ENCODE measurements at places on chromosomes 13 and 19. TPM values are rescaled to one million over a fixed set of nuclear protein-coding genes. Genes with fewer than 3 reads are reported as not detected.

- no peak for DNase-seq
These were observed 598.6 kb upstream of the PCDH20 start for GRCh38 chr13:62014299-62014698.

- DNase-seq: no peak
These were observed 369.9 kb upstream of the ZNF507 start for GRCh38 chr19:31975461-31975860.

CDKN2D gene
- 88.7 TPM for total RNA-seq

GRCh38 chr13:104414181-104414580 is 1348.0 kb upstream of the SLC10A2 start:
- no peak for DNase-seq

DNA sequence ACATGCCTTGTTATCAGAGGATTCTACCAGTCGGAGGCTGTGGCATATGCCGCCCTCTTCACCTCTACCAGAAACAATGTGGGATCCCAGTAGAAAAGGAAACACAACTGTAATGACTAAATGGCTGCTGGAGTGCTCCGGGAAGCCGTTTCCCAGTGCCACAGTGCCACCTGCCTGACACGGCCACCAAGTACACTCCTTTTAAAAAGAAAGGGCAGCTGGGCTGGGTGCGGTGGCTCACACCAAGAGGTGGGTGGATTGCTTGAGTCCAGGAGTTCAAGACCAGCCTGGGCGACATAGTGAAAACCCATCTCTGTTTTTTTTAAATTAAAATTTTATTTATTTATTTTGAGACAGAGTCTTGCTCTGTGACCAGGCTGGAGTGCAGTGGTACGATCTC is 67.3 kb downstream of the TRPM4 start:
- DNase-seq: peak; percentile 59

GRCh38 chr19:33368074-33368864 is 5.2 kb upstream of the CEBPG start:
- no peak for DNase-seq

GRCh38 chr13:53167561-53167960 is 138.9 kb downstream of the OLFM4 start:
- no peak for DNase-seq

DNA sequence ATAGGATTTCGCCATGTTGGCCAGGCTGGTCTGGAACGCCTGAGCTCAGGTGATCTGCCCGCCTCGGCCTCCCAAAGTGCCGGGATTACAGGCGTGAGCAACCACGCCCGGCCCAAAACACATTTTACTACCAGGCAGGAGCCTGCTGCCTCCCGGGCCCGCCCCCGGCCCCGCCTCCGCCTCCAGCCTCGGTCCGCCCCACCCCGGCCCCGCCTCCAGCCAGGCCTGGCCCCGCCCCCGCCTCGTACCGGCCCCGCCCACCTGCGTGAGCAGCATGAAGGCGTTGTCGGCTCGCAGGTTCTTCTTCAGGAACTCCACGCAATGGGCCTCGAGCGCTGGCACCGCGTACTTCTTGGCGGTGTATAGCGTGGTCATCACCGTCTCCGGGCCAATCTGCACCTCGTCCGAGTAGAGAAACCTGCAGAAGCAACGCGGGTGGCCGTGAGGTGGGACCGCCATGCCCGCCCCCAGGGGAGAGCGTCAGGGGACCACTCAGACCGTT is 22.7 kb downstream of the BTBD2 start:
- no peak for DNase-seq

GRCh38 chr13:113148940-113149503 is 9.4 kb upstream of the PROZ start:
- DNase-seq: no peak

GRCh38 chr13:105340061-105340606 is 1195.3 kb downstream of the EFNB2 start:
- no peak for DNase-seq

LYPD5 gene
- 1.1 TPM for total RNA-seq

IGFL3 gene
- total RNA-seq: not detected

ZNF544 gene
- total RNA-seq: 48.1 TPM

GRCh38 chr19:39480337-39481228 is at the start of gene TIMM50:
Gene TIMM50 (plus strand): TSS chr19:39480838. CDS start chr19:39480854, 16 bp downstream.
- peak; percentile 98 for DNase-seq

PTH2 gene
- not detected for total RNA-seq

GRCh38 chr19:2618611-2619010 is 83.9 kb downstream of the GNG7 start:
- peak; percentile 64 for DNase-seq

LGALS14 gene
- not detected for total RNA-seq

NCCRP1 gene
- total RNA-seq: not detected

GRCh38 chr13:22402682-22403081 is 731.8 kb downstream of the FGF9 start:
- no peak for DNase-seq

- no peak for DNase-seq
These were observed 4.2 kb upstream of the TNPO2 start for GRCh38 chr19:12727745-12728433.

- no peak for DNase-seq
These were observed 99.8 kb downstream of the CRYL1 start for GRCh38 chr13:20425819-20426219.

- DNase-seq: peak; percentile 89
These were observed 1.3 kb upstream of the KCNC3 start for GRCh38 chr19:50330365-50331078.

DNA sequence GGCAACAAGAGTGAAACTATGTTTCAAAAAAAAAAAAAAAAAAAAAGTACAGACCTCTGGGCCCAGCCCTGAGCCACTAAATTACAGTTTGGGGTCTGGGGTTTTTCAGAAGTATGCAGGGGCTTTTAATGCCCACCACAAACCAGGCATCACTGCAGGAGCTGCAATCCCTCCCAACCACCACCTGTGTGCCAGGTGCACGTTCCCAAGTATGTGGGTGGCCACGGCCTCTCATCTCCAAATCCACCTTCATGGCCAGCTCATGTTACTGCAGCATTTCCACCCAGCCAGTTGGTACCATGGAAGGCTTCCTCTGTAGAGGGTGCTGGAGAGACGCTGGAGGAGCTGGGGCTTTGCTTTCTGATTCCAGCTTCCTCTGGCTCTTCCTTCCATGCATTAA is 26.5 kb downstream of the CEP89 start:
- no peak for DNase-seq

GRCh38 chr13:29743201-29743786 is 107.1 kb downstream of the UBL3 start:
- DNase-seq: no peak

NKG7 gene
- 410 TPM for total RNA-seq

ZNF85 gene
- 24.7 TPM for total RNA-seq

GRCh38 chr19:30802424-30803013 is 430.3 kb downstream of the ZNF536 start:
- no peak for DNase-seq

DNA sequence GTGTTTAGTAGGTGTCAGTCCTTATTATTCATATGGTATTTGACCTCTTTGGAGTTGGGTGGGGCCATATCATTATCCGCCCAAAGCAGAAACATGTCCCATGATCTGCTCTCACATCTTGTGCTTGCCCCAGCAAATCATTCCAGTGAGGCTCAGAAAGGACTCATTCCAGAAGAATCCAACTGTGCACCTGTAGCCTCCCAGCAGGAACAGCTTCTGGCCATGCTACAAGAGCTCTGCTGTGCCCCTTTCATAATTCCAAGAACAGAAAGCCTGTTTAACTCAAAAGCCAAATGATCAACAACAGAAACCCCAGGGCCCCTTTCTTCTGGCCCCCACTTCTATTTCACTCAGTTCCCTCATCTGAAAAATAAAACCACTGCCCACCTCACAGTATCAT is 673.1 kb downstream of the DIAPH3 start:
- DNase-seq: no peak

DNA sequence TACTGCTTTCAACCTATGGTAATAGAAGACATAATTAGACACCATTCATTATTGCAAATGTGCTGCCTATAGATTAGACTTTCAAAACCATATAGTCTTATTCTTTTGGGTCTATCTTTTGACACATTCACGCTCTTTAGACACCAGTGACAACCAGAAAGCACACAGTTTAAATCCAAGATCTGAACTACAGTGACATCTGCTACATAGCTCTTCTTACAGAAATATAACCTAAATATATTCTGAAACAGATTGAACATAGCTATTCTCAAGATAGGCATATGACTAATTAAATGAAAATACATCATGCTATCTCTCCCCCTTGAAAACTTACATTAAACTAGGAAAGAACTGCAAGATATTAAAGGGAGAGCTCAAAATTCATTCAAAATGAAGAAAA is 514.2 kb upstream of the SLITRK6 start:
- no peak for DNase-seq

- no peak for DNase-seq
These were observed 376.7 kb downstream of the LIG4 start for GRCh38 chr13:107838588-107839161.

TRPM4 gene
- not detected for total RNA-seq

All from activated CD8-positive, alpha-beta T cell treated with anti-CD3 and anti-CD28 coated beads, Interleukin-2, amount 10 ng/mL, durations not matched to agents 7 days and 5 days (primary cell).